ENCODE measurements at places on chromosomes 1 and 21.

DNA sequence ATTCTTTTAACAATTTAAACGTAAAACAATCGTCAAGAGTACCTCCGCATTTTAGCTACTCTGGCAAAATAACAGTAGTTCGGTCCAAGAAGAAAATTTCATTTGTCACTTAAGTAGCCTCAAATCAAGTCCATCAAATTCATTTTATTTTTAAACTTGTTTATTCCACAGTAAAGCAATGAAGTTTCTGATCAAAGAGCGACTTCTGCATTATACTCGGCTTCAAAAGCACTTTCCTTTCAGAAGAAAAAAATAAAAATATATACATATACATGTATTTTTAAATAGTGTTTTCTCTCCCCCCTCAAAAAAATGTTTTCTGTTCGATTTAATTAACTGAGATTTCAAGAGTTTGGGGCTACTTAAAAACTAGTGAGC lies 115.0 kb downstream of the RERE start:
- DNase-seq, result no peak

DNA sequence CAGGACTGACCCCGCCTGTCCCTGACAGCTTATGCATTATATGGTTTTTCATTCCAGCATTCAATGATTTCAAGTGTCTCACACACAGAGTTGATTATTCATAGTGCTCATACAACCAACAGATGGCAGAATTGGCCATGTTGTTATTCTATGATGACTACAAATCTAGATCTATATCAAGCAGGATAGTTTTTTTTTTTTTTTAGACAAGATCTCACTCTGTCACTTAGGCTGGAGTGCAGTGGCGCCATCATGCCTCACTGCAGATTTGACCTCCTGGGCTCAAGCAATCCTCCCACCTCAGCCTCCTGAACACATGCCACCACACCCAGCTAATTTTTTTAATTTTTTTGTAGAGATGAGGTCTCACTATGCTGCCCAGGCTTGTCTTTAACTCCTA lies 40.1 kb upstream of the LRRC8D start:
- DNase-seq, result no peak

- DNase-seq, result no peak
These were observed 99.6 kb downstream of the DTL start for GRCh38 chr1:212135166-212135565.

DNA sequence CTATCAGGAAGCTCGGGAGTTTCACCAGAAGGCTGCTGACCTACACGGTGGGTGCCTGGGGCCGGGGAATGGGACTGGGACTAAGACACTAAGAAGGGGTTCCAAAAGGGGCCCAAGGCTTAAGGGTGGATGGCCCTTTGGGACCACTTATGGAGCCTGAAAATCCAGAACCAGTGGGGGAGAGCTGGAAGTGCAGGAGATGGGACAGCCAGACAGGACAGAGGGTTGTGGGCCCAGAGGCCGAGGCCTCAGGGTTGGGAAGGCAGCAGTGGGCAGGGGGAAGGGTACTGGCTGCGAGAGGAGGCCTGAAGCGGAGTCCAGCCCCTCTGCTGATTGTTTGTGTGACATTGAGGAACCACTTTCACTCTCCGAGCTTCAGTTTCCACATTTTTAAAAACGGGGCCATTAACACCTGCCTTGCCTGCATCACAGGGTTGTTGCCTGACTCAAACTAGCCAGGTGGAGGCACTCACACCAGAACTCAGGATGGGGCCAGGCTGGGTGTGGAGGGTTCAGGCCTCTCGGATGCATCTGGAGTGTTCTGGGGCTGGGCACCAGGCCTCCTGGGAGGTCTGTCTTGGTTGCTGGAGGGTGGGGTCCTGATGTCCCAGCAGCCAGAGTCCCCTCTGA lies 3.0 kb downstream of the TTC24 start:
- no peak for DNase-seq

- no peak for DNase-seq
These were observed 33.0 kb upstream of the H6PD start for GRCh38 chr1:9201401-9202239.

GRCh38 chr1:23392125-23392855 lies 22.7 kb upstream of the ZNF436 start:
- DNase-seq, result no peak

DNA sequence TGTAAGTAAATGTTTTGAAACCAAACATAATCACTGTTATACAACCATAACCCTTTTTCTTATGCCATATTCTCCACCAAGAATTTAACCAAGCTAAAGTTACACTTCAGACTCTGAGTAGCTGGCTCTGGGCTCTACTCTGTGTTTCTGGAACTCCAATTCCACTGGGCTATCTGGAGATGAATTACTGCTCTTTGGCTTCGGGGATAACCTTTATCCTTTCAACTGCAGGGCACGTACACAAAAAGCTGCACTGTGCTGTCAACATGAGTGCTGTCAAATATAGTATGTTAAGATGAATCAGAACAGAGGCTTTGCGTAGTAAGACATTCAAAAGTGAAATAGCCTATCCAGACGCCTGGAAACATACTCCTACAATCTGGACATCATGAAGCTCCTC lies 500.6 kb downstream of the LTN1 start:
- DNase-seq, result no peak

- DNase-seq, result no peak
These were observed 55.4 kb downstream of the HSF2BP start for GRCh38 chr21:43603641-43604504.

GRCh38 chr1:229227298-229227919 lies 43.5 kb upstream of the RAB4A start:
- DNase-seq, result peak; percentile 68

DNA sequence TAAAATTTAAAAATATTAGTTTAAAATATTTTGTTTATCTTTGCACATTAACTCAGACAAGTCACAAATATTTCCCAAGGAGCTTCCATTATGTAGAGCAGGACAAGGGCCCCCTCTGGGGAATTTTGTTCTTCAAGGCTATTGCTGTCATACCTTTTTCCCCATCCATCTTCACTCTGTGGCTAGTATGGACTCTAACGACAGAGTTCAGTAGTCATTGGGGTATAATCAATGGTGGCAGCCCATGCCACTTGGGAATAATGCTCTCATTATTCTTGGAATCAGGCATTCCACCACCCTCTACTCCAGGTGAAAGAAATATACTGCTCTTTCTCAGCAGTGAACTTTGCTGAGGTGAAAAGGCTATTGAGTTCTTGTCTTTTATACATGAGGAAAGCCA lies 38.5 kb upstream of the ERO1B start:
- no peak for DNase-seq

GRCh38 chr1:29839726-29840125 lies 603.4 kb downstream of the PTPRU start:
- no peak for DNase-seq

DNA sequence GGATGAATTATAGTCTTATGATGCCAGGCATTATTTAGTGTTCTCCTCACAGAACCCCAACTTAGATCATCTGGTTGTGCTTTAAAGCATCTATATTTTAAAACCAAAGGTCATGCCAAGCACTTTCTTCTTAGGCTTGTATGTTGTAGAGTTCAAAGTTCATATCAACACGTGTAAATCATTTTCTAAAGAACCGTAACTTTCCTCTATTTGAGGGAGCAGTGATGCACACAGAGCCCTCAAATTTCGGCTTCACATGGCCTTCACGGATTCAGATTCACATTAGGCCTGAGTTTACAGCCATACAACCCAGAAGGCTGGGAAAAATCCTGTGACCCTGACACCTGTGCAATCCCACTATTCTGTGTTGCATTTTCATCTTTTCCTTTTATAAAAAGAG lies 52.1 kb upstream of the SEC16B start:
- DNase-seq, result no peak

DNA sequence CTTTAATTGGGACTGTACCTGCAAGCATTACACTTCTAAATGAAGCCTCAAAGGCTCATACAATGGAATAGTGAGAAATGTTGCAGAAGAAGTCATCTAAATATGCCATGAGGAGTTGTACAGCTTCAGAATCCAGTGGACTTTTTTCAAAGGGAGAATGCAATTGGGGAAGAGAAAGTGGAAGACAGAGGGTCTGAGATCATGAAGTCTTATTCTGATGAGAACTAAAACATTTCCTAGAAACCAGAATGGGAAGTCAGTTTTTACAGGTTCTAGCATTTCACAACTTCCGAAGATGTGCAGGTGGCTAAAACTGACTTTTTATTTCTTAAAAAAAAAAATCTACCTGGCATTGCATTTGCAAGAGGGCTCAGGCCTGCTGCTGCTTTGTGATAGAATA lies 424.4 kb upstream of the RUNX1 start:
- DNase-seq, result no peak

DNA sequence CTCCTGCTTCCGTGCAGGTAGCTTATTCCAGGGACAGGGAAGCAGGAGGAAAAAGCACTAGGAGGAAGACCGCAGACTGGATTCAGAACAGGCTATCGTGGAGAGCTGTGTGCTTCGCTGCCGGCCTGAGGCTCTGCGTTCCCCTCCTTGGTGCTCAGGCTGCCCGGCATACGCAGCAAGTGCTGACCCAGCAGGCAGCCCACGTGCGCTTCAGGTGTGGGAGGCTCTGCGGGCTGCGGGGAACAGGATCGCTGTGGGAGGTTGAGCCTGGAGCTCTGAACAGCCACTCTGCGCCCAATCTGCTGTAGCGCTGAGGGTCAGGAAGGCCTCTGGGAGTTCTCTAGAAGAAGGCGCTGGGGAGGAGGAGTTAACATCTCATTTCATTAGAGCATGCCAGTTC lies 27.9 kb downstream of the DOP1B start:
- DNase-seq, result no peak

- DNase-seq, result no peak
These were observed 34.9 kb upstream of the TSNAX start for GRCh38 chr1:231493421-231494185.

DNA sequence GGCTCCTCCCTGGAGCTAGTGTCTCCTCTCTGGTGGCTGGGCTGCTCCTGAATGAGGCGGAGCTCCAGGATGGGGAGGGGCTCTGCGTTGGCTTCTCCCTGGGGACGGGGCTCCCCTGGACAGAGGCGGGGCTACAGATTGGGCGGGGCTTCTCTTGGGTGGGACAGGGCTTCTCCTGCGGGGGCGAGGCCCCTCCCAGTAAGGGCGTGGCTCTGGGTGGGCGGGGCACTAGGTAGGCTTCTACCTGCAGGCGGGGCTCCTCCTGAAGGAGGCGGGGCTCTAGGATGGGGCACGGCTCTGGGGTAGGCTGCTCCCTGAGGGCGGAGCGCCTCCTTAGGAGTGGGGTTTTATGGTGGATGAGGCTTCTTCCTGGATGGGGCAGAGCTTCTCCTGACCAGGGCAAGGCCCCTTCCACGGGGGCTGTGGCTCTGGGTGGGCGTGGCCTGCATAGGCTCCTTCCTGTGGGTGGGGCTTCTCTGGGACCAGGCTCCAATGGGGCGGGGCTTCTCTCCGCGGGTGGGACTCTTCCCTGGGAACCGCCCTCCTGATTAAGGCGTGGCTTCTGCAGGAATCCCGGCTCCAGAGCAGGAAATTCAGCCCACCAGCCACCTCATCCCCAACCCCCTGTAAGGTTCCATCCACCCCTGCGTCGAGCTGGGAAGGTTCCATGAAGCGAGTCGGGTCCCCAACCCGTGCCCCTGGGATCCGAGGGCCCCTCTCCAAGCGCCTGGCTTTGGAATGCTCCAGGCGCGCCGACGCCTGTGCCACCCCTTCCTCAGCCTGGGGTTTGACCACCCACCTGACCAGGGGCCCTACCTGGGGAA lies 22.7 kb upstream of the ARF1 start:
- peak; percentile 82 for DNase-seq

- DNase-seq, result no peak
These were observed 5.9 kb downstream of the PKLR start for GRCh38 chr1:155295183-155295941.

DNA sequence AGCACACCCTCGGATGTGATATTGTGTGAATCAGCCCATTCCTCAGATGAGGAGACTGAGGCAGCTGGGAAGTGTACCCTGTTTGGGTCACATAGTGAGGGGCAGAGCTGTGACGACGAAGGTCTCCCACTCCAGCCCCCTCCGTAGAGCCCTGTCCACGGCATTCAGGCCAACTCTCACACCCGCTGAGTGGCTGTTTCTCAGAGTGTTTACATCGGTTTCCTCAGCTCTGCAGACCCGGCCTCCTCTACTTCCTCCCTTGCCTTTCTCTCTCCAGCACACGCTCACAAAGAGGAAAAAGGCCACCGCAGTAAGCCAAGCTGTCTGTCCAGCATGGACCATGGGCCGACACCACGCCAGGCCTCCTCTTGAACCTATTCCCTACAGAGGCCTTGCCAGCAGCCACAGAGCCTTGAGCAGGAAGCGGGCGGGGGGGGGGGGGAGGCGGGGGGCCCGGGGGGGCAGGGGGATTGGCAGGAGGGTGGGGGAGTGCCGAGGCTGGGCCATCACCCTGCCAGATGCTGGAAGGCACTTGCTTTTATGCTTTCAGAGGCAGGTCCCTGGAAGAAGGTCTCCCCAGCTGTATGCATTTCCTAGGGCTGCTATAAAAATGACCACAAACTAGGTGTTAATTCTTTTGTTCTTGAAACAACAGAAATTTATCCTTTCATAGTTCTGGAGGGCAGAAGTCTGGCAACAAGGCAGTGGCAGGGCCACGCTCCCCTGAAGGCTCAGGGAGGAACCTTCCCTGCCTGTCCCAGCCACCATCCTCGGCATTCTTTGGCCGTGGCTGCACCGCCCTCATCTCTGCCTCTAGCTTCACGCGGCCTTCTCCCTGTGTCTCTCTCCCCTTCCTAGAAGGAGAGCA lies 178.4 kb downstream of the PSMG1 start:
- no peak for DNase-seq

GRCh38 chr21:38905752-38906151 lies 100.0 kb downstream of the ETS2 start:
- DNase-seq, result no peak

- DNase-seq, result no peak
These were observed 3.7 kb downstream of the CAMTA1 start for GRCh38 chr1:6788946-6789345.

DNA sequence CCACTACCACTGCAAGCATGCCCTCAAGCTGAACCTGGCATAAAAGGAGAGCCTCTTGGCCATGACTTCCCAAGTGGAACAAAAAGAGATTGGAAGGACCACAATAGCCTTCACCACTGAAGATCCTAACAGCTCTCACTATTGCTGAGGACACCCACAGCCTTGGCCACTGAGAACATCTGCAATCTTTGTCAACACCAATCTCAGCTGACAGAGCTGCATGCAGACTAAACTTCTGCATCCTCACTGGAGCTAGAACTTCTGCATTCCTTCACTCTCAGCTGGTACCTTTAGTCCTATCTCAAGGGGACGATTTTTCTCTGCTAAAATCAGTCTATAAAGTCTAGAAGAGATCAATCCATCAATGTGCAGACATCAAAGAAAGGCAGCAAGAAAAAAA lies 8.3 kb upstream of the FCRL2 start:
- DNase-seq, result no peak

DNA sequence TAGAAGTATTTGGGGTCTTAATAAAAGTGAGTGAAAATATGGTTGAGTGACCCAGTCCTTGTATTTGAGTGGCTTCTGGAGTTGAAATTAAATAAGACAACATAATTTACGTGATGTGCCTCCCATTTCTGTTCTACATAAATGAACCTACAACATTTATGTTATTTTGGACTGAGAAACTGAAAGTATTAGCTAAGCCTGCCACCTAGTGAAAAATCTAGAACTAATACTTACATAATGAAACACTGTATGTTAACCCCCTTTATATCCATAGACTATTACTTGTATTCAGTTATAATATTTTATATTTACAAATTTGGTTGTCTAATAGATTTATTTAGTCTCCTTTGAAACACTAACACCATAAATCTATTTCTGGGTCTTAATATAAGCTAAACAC lies 298.9 kb downstream of the KCNT2 start:
- DNase-seq, result no peak
